ENCODE measurements at places on chromosomes 7 and 10. TPM values are rescaled to one million over a fixed set of nuclear protein-coding genes. Genes with fewer than 3 reads are reported as not detected.

Gene PRKAR1B
- total RNA-seq: 41.0 TPM

Gene CDH23
- total RNA-seq: 1.6 TPM

DNA sequence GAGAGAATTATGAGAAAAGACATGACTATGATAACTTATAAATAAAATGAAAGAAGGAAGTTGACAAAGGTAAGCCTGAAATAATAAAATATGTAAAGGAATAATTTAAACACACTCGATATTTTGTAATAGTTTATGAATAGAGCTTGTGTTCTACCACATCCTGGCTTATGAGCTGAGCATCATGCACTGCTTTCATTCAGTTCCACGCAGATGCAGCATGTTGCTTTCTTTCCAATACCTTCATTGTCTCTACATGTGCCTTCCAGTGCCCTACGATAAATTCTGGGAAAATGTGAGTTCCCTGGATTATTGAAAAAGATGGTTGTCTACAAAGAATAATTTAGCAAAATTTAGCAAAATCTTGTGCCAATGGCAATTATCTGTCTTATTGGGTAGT lies 398.9 kb upstream of the SEMA3C start:
- no peak for DNase-seq

- DNase-seq: no peak
These were observed 7.4 kb upstream of the SMIM30 start for GRCh38 chr7:113125728-113126127.

- peak; percentile 65 for DNase-seq
These were observed 312.0 kb downstream of the RNLS start for GRCh38 chr10:88270871-88271713.

DNA sequence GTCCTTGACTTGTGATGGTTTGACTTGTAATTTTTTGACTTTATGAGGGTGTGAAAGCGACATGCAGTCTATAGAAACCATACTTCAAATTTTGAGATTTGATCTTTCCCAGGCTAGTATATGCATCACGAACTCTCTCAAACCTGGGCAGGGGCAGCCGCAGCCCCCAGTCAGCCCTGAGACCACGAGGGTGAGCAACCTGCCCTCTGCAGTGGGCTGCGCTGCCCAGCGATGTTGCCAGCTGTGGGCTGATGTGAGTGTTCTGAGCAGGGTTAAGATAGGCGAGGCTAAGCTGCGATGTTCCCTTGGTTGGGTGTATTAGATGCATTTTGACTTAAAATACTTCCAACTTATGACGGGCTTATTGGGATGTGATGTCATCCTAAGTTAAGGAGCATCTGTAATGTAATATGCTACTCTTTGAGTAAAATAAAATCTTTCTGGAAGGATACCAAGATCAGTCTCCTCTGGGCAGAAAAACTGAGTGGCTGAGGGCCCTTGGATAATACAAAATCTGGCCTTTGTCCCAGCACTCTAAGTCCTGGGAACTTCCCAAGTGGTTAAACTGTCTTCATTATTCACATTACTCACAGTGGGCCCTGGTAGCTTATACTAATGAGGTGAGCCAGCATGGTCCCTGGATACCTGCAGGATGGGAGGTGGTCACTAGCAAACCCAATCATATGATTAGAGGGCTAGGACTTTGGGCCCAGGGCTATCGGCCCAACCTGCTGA lies 28.4 kb upstream of the CNPY1 start:
- no peak for DNase-seq
